Neural crest cell (in vitro differentiated cells): ENCODE measurements at places on chromosomes 11 and 22. TPM values are rescaled to one million over a fixed set of nuclear protein-coding genes. Genes with fewer than 3 reads are reported as not detected.

Gene SLC6A5
- total RNA-seq, result 0.05 TPM in 1 of 2 replicates, not detected in the other

Gene GGT1
- 1.4 and 3.3 TPM in 2 replicates for total RNA-seq

Gene GPHA2
- not detected in 2 replicates for total RNA-seq

Gene TRPM5
- total RNA-seq, result 0.09 TPM in 2 replicates

Gene RTCB
- total RNA-seq, result 111 and 117 TPM in 2 replicates

Gene OR4C5
- not detected in 2 replicates for total RNA-seq

Gene ZDHHC24
- total RNA-seq, result 7.3 and 7.7 TPM in 2 replicates

Gene VSIG2
- total RNA-seq, result not detected in 2 replicates

DNA sequence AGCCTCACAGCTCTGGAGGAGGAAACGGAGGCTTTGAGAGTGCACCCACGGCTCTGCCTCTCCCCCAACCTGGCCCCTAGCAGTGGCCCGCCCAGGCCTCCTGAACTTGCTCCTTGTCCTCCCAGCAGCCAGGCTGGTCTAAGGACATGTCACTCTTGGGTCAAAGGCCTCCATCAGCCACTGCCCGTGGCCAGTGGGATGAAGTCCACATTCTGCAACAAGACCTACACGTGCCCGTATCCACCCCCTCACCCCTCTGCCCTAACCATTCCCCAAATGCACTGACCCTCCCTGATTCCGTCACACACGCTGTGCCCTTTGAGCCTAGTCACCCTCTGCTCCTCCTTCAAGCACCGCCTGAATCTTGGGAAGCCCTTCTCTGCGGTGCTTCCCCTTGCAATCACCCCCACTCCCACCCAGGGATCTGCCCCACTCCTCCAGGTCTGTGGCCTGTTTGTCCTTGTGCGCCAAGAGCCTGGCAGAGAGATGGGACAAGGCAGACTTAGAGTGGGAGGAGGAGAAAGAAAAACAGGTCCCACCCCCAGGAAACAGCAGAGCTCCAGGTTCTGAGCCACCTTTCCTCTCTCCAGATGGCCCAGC lies 37.5 kb upstream of the TEF start:
- DNase-seq, result no peak

- no peak for DNase-seq
Measured at GRCh38 chr11:131913267-131913666, 542.9 kb downstream of the NTM start.

DNA sequence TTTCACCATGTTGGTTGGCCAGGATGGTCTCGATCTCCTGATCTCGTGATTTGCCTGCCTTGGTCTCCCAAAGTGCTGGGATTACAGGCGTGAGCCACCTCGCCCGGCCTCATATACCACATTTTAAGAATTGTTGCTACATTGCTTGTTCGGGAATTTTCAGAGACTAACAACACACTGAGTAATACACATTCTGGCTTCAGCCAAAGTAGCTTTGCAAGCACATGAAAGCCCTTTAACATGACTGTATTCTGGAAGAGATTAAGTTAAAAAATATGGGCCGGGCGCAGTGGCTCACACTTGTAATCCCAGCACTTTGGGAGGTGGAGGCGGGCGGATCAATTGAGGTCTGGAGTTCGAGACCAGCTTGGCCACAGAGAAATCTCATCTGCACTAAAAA lies 15.0 kb downstream of the CRTAM start:
- DNase-seq, result no peak

GRCh38 chr11:15618583-15619032 lies 503.9 kb downstream of the INSC start:
- no peak for DNase-seq

DNA sequence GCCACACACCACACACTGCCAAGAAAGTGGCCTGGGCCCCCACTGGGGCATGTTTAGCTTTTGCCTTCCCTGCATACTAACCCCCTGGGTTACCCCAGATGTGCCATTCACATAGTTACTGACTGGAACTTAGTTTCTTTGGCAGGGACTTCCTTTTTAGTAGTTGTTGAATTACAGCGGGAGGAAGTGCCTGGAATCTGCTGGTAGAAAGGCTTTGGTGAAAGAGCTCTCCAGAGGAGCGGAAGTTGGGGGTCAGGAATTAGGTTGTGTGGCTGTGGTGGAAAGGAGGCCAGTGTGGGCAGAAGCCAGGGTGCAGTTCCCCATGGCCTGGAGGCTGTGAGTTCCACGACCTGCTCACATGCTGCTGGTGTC lies 69.0 kb downstream of the MED15 start:
- DNase-seq, result no peak

- DNase-seq, result no peak
Measured at GRCh38 chr11:58394195-58394594, 12.5 kb downstream of the OR5B3 start.

DNA sequence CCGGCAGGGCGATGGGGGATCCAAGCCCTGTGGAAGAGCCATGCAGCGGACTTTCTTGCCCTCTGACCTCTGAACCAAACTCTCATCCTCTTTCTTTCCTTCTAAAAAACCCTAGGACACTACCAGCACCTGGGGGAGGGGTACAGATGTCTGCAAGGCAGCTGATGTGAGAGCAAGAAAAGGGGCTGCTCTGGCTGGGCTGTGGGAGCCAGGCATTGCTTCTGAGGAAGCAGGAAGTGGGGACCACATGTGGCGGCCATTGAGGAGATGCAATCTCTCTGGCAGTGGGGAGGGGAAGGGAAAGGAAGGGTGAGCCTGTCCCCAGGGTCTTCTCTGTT lies 36.0 kb downstream of the FAM83F start:
- DNase-seq, result no peak

GRCh38 chr11:65790104-65790901 lies 3.4 kb downstream of the OVOL1 start:
- DNase-seq, result no peak

DNA sequence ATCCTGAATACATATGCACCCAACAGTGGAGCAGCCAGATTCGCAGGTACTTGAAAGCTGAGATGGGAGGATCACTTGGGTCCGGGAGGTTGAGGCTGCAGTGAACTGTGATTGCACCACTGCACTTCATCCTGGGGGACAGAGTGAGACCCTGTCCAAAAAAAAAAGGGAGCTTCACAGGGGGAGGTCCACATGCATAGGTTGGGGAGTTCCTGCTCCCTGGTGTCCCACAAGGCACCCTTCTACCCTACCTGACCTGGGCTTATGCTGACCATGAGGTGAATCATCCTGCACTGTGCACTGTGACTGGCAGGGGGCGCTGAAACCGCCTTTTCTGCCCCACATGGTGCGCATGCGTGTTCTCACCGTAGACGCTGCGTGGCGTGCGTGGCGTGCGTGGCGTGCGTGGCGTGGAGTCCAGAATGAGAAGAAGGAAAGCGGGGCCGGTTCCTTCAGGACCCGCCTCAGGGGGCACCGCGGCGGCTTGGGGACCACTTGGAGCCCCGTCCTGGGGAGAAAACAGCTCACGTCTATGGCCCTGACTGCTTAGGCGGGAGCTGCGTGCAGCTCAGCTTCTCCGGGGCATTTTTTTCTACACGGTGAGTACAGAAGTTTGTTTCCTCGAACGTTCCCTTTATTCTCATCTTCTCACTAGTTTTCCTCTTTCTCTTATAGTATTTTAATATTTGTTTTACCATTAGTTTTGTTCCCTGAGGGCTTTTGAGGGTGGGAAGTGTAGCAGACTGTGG lies 116.6 kb upstream of the GRK3 start:
- DNase-seq, result peak; percentile 90

DNA sequence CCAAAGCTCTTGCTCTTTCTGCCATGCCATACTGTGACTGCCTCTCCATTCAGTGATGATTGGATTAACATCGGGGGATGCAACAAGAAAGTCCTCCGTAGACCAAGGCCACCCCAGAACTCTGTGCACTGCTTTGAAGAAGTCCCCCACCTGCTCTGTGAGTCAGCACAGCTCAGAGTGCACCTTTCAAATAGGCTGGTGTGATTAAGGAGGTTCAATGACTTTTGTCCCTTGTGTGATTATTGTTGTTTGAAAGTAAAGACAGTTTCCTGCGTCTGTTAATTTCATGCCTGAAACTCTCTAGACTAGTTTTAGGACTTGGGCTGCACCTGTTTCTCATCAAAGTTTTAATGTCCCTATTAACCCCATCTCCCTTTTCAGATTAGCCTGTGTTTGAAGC lies 33.0 kb upstream of the DBX1 start:
- no peak for DNase-seq

DNA sequence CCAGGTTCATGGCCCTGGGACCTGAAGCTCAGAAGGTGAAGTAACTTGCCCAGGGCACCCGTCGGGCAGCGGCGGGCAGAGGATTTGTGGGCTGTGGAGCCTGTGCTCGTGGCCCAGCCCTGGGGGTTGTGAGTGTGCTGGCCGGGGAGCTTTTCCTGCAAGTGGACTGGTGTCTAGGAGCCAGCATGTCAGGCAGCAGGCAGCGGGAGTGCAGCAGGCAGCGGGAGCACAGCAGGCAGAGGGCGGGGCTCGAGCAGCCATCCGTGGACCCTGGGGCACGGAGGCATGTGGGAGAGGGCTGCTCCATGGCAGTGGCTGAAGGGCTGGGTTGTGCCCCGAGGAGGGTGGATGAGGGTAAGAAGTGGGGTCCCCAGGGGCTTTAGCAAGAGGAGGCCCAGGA lies 72.7 kb upstream of the PPP6R3 start:
- DNase-seq, result no peak

- no peak for DNase-seq
Measured at GRCh38 chr11:130623670-130624668, 175.5 kb downstream of the ADAMTS15 start.

GRCh38 chr22:43851979-43852307 lies 10.4 kb downstream of the SULT4A1 start:
- no peak for DNase-seq
